ENCODE measurements at places on chromosomes 1 and 21.

DNA sequence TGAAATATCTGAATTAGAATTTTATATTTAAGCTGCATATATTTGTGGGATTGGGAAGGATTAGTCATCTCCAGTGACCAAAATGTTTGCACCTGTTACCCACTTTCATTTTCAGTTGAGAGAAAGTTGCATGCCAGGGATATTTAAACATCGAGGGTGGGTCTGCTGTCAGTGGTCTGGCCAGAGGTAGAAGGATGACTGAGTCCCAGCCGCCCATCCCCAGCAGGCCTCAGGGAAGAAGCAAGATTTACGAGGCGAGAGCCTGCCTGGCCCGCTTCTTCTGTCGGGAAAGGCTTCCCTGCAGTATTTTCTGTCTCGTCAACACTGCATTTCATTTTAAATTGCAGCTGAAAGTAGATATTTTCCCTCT lies 1.4 kb upstream of the MAN1C1 start:
- no peak for DNase-seq

DNA sequence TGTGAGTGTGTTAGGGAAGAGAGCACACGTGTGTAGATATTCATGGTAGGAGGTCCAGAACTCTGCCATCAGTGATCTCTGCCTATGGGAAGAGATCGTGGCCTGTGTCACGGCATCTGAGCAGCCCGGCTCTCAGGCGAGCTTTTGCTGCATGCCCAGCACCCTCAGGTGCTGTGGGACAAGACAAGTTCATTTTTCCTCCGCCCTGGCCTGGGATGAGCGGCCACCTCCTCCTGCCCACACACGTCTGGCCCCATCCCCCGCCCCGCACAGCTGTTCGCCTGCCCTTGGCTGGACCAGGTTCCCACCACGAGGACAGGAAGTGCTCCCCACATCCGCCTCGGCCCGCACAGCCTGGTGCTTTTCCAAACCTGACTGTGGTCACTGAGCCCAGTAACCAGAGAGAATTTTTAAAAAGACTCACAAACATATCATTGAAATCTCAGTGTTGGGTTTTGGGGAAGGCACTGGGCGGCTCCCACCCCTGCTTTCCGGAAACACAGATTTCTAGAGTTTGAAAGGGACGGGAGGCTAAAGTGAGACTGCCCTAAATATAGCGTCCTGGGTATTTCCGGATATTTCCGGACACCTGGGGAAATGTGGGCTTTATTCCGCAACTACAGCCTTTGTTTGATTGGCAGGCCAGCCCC lies 18.0 kb downstream of the BMP8A start:
- DNase-seq: no peak

DNA sequence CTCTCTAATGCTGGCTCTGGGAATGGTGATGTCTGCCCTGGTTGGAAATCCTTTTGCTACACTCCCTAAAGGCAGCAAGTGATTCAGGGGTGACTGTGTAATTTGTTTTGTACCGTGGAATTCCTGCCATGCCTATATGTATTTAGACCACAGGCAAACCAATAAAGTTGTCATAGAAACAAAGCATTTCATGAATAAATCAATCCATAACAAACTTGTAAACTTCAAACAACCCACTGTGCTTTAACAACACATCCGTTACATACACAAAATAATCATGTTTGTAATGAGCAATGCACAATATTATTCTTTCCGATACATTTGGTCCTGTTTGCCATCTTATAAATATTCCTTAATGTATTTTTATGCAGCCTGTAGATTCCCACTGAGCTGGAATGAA lies 330.3 kb upstream of the SNX7 start:
- DNase-seq: no peak

- no peak for DNase-seq
Observed at GRCh38 chr1:31763671-31764311, 349 bp downstream of the ADGRB2 start.

DNA sequence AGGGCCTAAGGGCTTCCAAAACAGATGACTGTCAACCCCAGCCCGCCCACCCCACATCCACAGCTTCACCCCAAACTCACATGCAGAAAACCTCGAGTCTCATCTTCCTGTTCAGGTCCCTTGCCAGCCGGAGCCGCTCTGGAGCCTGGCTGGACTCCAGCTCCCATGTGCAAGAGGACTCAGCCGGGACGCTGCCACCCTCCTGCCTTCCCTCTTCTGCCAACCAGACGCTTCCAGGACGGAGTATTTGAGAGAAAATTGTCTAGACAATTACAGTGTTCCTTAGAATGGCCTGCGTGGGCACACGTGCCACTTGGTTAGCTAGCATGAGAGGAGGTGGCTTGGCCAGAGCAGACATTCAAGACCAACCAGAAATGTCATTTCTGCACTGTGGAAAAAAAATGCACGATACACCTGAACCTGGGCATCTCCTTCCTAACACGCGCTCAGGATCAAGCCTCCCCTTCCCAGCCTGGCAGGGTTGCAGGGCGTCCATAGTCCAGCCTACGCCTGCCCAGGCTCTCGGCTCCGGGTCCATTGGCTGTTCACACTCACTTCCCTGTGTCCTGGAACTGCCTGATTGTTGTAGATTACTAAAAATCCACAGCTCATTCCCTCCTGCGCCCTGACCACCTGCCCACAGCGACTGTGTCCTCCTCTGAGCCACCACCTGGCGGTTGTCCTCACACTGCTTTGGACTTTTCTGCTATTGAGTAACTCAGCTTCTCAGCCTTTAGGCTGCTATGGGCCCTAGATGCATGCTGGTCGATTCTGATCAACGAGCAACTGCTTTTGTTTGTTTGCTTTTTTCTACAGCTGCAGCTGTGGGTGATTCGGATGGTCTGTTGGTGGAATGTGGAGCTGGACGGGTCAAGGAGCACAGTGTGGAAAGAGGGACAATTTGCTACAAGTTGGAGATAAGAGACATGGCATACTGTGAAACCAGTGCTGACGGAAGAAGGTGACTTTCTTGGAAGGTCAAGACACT lies at the start of gene CLDN14:
Gene CLDN14, minus strand, starts transcription at position 708 of the 988 bp plus-strand sequence. CDS start 18,427 bp downstream, outside the sequence.
- no peak for DNase-seq

- DNase-seq: no peak
Observed at GRCh38 chr1:220785166-220786056, 1.3 kb upstream of the MTARC1 start.

GRCh38 chr1:10662090-10662688 lies 134.3 kb downstream of the CASZ1 start:
- no peak for DNase-seq

DNA sequence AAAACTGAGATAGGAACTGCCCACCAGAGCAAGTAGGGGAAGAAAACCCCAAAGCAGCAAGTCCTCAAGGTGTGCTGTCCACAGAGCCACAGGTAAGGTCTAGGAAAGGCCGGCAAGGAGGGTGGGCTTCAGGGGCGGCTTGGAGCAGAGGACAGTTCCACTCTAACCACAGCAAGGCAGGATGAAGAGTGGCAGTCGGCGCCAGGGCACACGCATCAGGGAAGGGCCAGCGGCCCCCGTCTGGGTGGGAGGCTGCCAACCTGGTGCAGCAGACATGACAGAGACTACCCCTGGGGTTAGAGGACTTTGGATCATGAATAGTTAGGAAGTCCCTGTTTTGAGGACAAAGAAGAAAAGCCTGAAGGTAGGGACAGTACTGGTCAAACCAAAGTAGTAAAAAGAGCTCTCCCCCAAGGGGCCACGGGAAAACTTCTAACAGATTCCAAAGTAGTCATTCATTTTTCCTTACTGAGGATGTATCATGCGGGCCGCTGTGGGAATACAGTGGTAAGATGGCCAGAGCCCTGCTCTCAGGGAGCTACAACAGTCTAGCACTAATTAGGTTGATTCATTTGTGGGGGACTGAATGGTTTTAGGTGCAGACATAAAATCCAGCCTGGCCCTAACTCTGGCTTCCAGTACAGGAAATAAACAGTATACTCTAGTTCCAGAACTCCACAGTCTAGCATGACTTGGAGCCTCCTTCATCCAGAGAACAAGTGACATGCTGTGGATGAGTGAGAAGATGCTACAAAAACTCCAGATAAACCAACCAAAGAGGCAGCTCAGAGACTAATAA lies 3.5 kb upstream of the RAP1GAP start:
- DNase-seq: no peak

- DNase-seq: no peak
Observed at GRCh38 chr1:100511058-100511457, 26.9 kb upstream of the GPR88 start.

DNA sequence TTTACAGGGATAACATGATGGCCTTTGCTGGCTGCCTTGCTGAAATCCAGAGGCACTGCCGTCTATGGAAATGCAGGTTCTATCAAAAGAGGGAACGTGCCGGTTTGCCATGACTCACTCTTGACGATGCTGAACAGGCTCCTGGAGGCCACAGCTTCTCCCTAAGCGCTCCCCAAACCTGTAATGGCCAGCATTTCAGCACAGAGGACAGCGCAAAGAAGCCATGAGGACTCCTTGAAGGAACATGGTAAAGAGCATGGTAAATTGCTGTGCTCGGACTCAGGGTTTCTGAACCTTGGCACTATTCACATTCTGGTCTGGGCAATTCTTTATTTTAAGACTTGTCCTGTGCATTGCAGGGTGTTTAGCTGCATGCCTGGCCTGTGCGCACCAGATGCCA lies 217.5 kb downstream of the CAMTA1 start:
- no peak for DNase-seq

DNA sequence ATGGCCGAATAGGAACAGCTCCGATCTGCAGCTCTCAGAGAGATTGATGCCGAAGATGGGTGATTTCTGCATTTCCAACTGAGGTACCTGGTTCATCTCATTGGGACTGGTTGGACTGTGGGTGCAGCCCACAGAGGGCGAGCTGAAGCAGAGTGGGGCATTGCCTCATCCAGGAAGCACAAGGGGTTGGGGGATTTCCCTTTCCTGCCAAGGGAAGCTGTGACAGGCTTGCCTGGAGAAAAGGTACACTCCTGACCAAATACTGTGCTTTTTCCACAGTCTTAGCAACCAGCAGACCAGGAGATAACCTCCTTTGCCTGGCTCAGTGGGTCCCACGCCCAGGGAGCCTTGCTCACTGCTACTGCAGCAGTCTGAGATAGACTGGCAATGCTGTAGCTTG lies 66.9 kb downstream of the HSD3B1 start:
- DNase-seq: no peak

DNA sequence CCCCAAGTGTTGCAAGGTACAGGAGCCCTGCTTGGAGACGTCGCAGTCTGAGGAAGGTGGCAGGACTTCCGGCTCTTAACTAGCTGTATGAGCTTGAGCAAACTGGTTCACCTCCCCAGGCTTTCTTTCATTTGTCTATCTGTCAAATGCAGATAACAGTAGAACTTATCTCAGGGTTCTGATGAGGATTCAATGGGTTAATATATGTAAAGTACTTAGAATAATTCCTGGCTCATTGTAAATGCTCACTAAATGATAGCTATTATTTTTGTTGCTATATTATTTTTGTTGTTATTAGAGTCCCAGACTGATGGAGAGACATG lies 108.5 kb upstream of the IPO9 start:
- DNase-seq: no peak

GRCh38 chr1:226274138-226274537 lies 34.8 kb downstream of the LIN9 start:
- no peak for DNase-seq

DNA sequence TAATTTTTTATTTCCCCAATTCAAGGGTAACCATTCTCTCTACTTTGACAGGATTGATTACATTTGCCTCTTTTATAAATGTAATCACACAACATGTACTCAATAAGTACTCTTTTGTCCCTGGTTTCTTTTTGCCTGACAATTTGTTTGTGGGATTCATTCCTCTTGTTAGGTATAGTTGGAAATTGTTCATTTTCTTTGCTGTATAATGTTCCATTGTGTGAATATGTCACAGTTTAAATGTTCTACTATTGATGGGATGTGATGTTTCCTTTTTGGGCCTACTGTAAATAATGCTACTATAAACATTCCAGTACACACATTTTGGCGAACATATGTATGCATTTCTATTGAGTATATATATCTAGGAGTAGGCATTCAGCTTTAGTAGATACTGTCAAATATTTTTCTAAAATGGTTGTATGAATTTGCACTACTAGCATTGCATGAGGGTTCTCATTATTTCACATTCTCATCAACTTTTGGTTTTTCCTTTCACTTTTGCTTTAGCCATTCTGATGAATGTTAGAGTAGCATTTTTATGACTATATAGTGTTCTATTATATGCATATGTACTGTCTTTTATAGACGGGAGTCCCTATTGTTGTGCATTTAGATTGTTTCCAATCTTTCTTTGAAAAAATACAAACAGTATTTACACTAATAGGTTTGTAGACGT lies 35.0 kb upstream of the PRKACB start:
- no peak for DNase-seq

DNA sequence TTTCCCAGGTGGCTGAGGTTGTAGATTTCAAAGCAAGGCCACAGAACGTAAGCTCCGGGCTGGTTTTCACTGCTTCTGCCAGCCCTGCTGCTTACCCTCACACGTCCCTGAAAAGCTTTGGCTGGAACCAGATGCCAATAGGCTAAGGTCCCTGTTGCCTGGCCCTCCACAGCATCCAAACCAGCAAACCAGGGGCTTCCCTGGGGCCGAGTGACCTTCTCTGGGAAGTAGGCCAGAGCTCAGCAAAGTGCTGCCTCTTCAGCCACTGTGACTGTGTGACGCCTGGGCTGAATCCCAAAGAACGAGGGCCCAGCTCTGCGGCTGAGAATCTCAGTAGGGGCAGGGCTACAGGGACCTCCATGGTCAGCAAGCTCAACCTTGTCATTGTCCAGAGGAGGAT lies 28.9 kb upstream of the RBM15 start:
- DNase-seq: no peak

GRCh38 chr1:171740356-171740863 lies 1.5 kb downstream of the VAMP4 start:
- no peak for DNase-seq

DNA sequence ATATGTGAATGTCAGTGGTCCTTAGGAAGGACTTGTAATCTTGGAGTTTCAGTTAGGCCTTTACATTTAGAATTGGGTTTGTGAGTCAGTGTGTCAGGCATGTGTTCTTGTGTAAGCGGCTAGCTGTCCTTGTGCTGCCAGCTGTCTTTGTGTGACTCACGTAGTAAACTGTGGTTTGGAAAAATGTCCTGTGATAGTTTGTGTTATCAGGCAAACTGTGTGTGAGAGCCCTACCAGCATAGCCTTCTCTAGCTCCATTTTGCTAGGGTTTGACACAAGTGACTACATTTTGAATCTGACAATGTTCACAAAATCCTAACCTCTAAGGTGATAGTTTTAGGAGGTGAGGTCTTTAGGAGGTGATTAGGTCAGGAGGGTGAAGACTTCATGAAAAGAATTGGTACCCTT lies 6.9 kb upstream of the SLC35D1 start:
- no peak for DNase-seq

GRCh38 chr1:28789816-28790215 lies 22.2 kb upstream of the OPRD1 start:
- no peak for DNase-seq

DNA sequence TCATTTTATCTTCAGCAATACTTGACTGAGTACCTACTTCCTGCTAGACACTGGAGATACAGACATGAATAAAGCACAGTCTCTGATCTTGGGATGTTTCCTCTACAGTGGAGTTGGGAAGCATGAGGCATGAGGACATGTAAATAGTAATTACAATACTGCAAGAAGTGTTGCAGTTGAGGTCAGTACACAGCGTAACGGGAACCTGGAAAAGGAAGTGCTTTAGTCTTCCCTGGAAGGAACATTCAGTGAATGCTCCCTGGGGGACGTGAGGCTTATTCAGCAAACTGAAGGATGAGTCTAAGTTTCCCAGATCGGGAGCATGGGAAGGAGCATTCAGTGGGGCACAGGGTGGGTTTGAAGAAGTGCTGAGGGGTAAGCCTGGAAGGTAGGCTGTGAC lies 112.4 kb downstream of the PIK3R3 start:
- DNase-seq: no peak
